Stimulated activated CD4-positive, alpha-beta T cell treated with anti-CD3 and anti-CD28 coated beads, Interleukin-12 subunit alpha, Interleukin-12 subunit beta, amount 100 ng/mL, for 48 hours (primary cell): ENCODE measurements at places on chromosomes 3 and 15.

DNA sequence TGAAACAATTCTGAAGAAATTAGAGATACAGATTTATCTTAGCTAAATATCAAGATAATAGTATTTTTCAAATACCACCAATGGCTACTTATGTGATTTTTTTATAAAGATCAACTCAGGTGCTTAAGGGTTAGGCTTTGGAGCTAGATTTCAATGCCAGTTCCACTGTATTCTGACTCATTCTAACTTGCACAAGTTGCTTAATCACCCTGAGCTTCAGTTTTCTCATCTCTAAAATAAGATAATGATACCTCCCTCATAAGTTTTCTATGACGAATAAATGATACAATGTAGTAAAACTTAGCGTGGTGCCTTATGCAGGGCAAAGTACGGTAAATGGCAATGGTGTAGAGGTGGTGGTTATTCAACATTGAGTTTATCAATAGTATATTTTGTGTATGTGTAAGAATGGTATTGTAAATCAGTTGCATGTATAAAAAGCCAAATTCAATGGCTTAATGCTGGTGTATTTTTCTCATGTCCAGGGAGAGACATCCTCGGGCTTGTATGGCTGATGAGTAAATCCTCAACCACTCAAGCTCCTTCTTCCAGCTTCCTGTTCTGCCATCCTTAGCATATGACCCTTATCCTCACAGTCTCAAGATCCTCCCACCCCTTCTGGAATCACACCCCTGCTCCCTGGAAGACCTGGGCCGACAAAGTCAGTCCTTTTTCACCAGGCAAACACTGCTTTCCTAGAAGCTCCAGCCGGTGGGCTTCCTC is 505.9 kb upstream of the CFAP20DC start:
- no peak for DNase-seq

- no peak for DNase-seq
Measured at GRCh38 chr3:77063423-77063822, 23.5 kb downstream of the ROBO2 start.

- no peak for DNase-seq
Measured at GRCh38 chr15:72302955-72303354, 17.0 kb downstream of the CELF6 start.

GRCh38 chr15:60745469-60746061 is 266.6 kb upstream of the ICE2 start:
- no peak for DNase-seq

DNA sequence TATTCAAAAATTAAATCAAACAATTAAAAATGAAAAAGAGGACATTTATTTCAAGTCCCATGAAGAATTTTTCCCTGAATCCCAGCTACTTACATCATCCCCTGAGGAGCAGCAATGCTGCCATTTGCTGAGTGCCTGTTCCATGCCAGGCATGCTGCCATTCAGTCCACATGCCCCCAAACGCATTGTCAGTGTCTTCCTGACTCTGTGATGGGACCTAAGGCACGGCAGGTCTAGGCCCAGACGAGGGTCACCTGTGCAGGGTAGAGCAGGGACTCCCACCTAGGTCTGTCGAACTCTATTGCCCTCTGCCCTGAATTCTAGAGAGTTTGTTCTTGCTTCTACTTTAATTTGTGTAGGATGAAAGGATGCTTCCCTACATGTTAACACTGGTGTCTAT is 7.0 kb downstream of the PSTPIP1 start:
- DNase-seq: no peak

DNA sequence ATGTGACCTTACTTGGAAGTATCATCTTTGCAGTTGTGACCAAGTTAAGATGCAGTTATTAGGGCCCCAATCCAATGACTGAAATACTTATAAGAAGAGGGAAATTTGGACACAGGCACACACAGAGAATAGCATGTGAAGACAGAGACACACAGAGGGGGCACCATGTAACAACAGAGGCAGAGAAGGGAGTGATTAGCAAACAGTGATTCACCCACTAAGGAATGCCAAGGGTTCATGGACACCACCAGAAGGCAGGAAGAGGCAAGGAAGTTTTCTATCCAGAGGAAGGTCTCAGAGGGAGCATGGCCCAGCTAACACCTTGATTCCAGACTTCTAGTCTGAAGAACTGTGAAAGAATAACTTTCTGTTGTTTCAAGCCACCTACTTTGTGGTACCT is 25.0 kb downstream of the SIDT1 start:
- no peak for DNase-seq

DNA sequence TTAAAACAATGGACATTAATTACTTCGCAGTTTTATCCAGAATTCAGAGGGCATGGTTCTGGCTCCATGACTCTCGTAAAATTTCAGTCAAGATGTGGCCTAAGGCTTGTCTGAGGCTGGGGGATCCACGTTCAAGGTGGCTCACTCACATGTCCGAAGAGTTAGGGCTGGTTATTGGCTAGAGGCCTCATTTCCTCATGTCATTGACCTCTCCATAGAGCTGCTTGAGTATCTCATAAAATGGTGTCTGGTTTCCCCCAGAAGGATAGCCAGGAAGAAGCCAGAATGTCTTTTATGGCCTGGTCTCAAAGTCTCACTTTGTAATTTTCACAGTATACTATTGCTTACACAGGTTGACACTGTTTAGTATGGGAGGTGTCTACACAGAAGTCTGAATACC is 67.3 kb upstream of the DCBLD2 start:
- DNase-seq: no peak

DNA sequence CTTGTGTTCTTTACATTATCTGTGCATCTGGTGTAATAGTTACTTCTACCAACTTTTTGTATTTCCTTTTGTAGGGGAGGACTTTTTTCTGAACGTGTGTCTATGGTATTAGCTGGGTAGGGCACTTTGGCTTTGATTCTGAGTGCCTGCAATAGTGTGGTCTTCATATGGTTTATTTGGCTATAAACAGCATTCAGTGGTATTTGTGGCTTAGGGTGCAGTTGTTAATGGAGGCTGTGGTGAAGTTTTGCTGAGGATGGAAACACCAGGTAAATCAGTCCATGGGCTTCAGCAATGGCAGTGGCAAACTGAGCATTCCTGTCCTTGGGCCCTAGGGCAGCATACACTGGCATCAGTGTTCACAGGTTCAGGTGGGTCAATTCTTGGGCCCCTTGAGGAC is 230.6 kb upstream of the CTNNB1 start:
- DNase-seq: no peak

GRCh38 chr15:49331442-49331841 is 91.6 kb upstream of the FGF7 start:
- no peak for DNase-seq

DNA sequence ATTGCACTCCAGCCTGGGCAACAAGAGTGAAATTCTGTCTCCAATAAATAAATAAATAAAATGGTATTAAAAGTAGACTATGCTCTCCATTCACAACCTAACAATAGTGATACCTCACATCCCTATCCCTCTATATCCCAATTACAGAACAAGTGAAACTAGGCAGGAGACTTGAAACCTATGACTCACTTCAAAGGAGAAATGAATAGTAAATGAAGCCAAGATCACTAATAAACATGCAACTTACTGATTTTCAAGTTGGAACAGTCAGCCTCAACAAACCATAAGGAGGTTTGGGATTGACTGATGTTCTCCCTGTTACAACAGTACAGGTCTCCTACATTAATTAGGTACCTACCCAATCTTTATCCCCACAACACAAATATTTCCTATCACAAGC is 103.4 kb downstream of the GSK3B start:
- no peak for DNase-seq

DNA sequence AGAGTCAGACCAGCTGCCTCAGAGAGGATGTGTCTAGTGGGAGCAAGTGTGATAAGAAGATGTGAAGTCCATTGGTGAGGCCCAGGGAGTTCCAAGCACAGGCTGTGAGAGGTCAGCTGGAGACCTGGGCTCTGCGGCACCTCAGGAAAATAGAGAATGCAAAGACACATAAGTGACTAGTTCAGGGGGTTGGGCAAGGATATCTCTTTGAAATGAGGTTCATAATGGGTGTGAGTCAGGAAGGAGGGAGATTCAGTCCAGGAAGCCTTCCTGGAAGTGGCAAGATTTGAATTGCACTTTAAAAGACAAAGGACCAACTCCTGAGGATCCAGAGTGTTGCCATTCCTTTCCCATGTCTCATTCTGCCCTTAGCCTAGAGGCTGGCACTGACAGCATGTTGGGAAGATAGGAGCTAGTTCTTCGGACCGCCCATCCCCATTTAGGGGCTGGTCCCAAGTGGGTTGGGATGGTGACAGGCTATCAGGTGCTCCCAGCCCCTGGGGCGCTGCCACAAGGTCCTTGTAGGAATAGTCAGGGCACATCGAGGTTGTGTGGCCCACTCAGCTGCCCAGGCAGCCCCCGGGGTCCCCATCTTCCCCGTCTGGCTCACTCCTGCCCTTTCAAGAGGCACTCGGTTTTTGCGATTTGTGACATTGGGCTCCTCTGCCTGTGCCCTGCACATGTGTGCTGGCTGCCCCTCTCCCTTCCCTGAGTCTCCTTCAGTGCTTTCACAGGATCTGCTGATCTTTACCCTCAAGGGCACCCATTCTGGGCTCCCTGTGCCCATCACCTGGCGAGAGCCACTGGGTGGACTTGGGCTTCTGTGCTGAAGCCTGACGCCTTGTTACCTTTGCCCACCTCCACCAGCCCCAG is 23.7 kb downstream of the ESYT3 start:
- DNase-seq: no peak

- no peak for DNase-seq
Measured at GRCh38 chr3:39668420-39668819, 141.0 kb upstream of the MYRIP start.

DNA sequence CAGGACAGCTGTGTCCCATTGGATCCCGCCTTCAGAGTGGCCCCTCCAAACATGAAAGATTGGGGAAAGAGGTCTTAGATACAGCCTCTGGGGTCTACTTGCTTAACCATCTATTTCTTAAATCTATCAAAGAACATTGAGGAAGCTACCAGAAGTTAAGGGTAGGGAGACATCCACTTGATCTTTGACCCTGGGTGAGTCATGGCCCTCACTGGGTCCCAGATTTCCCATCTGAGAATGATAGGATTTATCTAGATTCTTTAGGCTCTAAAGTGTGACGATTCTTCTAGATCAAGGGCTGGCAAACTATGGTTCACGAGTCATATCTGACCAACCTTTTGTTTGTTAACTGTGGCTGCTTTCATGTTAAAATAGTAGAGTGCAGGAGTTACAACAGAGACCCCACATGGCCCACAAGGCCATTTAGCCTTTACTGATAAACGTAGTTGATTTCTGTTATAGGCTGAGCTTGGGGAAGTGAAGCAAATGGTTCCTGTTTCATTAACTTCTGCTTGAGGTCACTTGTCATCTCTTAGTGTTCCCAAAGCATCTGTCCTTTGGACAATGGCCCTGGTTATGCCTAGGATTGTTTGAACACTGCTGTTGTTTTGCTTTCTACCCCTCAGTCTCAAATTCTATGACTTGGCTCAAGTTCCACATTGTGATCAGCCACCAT is 8.0 kb downstream of the MUC13 start:
- DNase-seq: no peak

- no peak for DNase-seq
Measured at GRCh38 chr15:39704235-39704634, 78.4 kb downstream of the FSIP1 start.

DNA sequence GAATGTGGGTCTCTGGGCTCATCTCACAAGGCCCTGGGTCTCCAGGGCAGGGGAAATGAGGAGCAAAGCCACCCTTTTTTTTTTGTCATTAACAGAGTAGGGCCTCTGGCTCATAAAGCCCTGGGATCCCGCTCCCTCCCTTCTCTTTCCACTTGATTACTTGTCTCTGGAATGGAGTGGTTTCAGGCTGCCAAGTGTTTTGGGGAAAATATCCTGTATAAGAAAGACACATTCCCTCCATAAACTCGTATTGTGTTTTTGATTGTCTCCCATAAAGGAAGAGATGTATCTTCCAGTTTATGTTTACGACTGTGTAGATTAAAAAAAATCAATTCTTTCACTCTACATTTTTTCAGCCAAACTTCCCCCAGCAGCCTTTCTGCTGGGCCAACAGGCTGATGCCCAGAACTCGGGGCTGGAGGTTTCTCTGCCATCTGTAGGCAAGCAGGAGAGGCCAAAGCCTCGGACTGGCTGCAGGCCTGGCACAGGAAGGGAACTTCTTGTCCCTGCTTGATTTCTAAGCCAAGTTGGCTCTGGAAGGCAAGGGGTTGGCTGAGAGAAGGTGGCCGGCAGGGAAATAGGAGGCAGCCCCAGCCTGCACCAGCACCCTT is 49.4 kb upstream of the INSYN1 start:
- no peak for DNase-seq

GRCh38 chr15:66720206-66721010 is 18.4 kb downstream of the SMAD6 start:
- DNase-seq: no peak

DNA sequence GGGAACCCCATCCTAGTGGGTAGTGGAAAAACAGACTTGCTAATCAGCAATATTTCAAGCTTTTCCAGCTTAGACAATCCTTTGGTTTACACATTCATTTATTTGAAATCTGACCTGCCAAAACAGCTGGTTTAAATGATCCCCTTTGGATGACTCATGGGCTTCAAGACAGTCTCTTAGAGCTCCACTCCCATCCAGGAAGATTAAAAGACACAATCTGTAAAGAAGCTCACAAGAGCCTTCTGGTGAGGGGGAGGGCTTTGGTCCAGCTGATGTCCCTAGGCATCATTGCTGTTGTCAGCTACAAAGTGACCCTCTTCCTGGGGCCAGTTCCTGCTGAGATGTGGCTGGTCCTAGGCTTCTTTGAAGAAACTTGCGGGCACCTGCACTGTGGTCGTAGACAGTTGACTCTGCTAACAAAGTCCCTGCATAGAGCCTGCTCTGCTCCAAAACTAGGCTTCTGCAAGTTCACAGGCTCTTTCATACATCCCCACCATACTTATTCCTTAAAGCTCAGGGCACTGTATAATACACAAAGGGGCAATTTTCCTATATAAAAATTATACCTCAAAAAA is 73.7 kb downstream of the IGSF11 start:
- DNase-seq: no peak

DNA sequence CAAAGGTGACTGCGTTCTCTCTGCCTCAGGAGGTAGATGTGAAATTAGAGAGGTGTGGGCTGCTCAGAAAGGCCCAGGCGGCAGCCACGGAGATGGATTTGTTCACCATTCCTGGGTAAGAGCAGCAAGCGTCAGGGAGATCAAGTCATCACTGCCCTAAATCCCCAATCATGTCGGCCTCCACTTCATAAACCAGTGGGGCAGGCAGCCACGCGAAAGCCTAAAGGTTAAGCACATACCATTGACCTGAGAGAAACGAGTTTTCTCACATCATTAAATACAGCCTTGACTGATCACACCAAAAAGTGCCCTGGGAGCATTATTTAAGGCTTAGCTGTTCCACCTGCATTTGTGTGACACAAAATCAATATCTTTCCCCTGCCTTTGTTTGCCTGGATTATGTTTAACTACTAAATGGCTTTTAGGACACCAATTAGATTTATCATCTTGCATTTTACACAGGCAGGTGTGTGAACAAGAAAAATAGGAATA is 50.7 kb upstream of the FOXB1 start:
- DNase-seq: no peak

- no peak for DNase-seq
Measured at GRCh38 chr3:71111784-71112440, 471.6 kb downstream of the FOXP1 start.

DNA sequence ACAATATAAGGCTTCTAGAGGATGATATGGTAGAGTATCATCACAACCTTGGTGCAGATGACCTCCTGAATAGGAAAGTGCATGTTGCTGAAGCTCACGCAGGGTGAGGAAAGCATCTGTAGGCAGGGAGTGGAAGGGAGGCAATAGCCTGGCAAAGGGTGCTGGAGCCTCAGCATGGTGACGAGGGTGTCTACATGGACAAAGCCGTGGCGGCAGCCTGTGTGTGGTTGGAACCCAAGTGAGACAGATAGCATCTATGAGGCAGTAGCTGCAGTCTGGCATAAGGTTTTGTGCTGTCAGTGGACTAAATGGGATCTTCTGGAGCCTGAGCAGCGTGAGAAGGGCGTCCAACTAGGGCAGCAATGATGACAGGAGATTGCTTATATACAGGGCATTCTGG is 132.5 kb downstream of the DLG1 start:
- DNase-seq: no peak
